ENCODE measurements at places on chromosomes 2 and 18.

GRCh38 chr2:84223191-84223590 is 235.9 kb downstream of the SUCLG1 start:
- no peak for DNase-seq

DNA sequence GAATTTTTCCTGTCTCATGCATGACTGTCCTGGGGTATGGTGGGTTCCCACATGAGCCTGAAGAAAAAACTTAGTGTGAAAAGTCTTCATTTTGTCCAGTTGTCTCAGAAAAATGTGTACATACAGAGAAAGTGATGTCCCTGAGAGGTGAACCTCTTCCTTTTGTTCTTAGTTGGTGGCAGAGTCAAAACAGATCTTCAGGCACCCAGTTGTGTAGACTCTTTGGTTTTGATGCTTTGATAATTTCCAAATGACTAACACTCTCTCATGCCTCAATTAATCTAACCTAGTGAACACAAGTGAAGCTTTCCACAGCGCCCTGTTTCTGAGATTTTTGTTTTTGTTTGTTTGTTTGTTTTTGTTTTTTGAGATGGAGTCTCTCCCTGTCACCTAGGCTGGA is 273.5 kb downstream of the PIK3C3 start:
- DNase-seq = no peak

- DNase-seq = no peak
These were observed 736.6 kb upstream of the HS6ST1 start for GRCh38 chr2:129055242-129055641.

DNA sequence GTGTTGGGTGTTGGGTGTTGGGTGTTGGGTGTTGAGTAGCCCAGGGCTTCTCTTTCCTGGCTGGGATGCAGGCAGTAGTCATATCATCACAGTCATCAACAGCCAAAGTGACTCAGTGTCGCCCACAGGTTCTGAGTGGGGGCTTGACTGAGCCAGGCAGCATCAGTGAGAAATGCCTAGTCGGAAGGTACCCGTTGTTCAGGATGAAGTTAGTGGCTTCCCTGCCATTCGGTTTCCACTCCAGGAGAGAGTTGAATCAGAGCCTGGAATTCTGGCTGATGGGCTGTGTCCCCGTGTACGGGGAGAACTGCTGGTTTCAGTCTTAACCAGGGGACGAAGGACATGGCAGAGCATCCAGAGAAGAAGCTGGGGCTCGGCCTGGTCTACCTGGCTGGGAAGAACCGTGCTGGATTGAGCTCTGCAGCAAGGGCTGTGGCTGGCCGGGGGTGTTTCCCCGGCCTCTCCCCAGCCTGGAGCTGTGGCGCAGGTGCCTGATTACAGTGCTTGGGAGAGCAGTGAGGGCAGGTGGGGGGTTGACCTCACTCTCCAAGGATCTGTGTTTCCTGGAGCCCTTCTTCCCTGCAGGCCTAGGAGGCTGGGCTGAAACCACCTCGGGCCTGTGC is 49.4 kb downstream of the AGAP1 start:
- no peak for DNase-seq

DNA sequence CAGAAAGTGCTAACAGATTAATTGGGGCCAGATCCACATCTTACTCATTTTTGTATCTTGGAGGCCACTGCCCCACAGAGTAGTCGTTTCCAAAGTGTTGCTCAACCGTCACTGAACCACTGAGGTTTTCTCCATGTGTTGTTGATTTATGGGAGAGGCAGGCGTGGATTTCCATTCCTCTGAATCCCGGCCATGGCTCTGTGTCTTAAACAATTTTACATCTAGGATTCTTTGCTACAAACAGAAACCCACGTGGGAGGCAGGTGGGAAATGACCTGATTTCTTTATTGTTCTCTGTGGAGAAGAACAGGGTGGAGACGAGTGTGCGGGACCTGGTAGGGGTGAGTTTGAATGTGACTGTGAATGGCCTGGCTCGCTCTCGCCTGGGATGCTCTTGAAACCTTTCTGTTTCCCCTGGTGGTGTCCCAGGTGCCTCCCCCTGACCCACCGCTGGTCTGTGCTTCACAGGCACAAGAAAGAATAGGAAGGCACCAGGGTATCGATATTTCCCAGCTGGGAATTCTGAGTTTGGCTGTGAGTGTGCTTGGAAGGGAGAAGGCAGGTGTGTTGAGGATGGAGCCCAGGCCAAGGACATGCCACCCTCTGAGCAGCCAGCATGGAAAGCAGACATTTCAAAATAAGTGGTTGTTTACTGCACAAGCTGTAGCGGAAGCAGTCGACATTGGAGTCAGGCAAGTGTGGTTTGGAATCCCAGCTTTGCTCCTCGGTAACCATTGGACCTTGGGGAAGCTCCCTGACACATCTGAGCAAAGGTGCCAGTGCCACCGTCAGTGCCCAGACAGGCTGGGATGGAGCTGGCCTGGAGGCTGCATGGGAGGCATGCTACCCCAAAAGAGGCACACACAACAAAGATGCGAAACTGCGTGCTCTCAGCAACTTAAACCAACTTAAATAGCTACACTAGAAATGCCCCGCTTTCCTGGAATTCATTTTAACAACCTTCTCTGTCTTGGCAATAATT is 50.0 kb downstream of the LPIN1 start:
- DNase-seq = no peak

GRCh38 chr2:186588940-186589611 is 780 bp upstream of the ITGAV start:
- no peak for DNase-seq

- DNase-seq = no peak
These were observed 17.2 kb downstream of the LNPK start for GRCh38 chr2:175984846-175985245.

DNA sequence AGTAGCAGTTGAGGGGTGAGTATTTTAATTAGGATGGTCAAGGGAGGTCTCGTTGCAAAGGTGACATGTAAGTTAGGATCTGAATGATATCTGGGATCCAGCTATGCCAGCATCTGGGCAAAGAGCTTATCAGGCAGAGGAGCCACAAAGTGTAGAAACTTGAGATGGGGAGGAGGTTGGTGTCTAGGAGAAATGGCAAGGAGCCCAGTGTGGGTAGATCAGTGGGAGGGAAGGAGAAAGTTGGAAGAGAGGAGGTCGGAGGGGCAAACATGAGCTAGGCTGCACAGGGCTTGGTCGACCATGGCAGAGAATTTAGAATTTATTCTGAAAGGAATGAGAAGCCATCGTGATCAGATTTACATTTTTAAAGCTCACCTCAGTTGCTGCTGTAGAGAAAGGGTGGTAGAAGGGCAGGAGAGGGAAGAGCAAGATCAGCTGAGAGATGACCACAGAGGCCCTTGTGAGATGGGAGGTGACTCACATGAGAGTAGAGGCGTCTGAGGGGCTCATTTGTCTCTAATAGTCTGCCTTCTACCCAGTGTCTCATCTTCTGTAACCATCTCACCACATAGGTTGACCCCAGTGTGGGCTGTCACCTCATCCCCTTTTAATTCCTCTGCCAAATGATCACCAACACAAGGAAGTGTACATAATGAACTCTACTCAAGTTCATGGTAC is 170.0 kb downstream of the ETAA1 start:
- no peak for DNase-seq

DNA sequence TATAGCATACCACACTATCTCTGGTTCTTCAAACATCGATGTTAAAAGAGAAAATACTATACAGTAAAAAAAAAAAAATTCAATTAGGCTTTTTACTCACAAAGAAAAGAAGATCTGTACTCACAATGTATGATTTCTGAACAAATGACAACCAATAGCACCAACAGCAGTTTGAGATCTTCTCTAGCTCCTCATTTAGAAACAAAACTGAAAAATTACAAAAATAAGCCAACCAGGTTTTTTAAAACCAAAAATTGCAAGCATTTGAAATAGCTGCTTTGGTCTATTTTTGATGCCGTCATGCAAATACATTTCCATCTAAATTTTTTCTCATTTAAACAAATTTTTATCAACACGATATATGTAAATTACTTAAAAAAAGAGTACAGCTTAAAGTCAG is 34.3 kb upstream of the RALBP1 start:
- no peak for DNase-seq

GRCh38 chr2:177666408-177666807 is 273.8 kb downstream of the AGPS start:
- no peak for DNase-seq

- DNase-seq = no peak
These were observed 24.0 kb upstream of the LPIN1 start for GRCh38 chr2:11722292-11723060.

- no peak for DNase-seq
These were observed 80.3 kb upstream of the FZD7 start for GRCh38 chr2:201953396-201953795.

GRCh38 chr2:78115291-78115690 is 593.1 kb upstream of the LRRTM4 start:
- DNase-seq = no peak

GRCh38 chr2:147989809-147990403 is 30.6 kb downstream of the ORC4 start:
- peak; percentile 3 for DNase-seq

DNA sequence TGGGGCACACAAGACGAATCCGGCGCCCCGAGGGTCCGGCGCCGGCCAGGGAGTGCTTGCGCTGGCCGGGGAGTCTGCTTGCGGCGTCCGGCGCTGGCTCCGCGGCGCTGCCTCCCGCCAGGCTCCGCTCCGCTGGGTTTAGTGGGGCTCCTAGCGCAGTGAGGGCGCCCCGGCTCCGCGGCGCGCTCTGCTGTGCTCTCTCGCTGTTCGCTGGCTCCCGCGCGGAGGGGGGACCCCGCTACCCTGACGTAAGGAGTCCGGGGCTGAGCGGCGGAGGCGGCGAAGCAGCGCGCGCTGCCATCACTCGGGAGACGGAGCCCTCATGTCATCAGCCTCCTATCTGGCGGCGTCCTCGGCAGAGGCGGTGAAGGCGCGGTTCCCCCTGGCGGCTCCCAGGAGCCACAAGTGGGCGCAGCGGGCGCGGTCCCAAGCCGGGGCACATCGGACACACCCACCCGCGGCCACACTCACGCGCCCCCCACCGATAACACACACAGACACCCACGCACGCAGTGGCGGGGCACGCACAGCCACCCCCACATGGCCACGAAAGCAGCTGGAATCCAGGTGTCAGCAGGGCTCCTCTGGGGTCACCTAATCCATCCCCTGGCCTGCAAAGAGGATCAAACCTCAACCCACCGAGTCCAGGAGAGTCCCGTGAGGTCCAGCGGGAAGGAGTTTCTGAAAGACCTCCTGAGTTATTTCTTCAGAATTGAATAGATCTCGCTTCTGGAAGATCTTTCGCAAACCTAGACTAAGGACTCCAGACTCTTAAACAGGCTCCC is at the start of gene C1QL2:
TSS of gene C1QL2 (minus strand) at position 189 of the 785 bp plus-strand sequence. CDS start 482 bp downstream, outside the sequence.
- DNase-seq = no peak

- no peak for DNase-seq
These were observed 1601.2 kb upstream of the CELF4 start for GRCh38 chr18:39166776-39167175.

GRCh38 chr18:10020171-10020570 is 106.4 kb downstream of the VAPA start:
- DNase-seq = peak; percentile 77

DNA sequence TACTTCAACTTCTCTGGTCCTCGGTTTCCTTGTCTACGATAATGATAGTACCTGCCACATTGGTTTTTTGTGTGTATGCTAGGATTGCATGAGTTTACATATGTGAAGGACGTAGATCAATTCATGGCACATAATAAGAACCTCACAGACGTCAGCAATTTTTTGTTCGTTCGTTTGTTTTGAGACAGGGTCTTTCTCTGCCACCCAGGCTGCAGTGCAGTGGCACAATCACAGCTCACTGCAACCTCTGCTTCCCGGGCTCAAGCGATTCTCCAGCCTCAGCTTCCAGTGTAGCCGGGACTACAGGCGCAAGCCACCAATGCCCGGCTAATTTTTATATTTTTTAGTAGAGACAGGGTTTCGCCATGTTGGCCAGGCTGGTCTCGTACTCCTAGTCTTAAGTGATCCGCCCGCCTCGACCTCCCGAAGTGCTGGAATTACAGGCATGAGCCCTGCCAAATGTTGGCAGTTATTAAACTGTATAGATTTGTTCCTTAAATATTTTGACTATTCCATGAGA is 756 bp upstream of the SLC35F5 start:
- DNase-seq = no peak

- DNase-seq = peak; percentile 23
These were observed at the start of gene TUBB6 for GRCh38 chr18:12307701-12308385. TSS of gene TUBB6 (plus strand) at chr18:12308241. CDS start at chr18:12308293, 52 bp downstream.

GRCh38 chr2:142290931-142291330 is 160.1 kb upstream of the LRP1B start:
- no peak for DNase-seq

- DNase-seq = no peak
These were observed 114.8 kb downstream of the GAREM1 start for GRCh38 chr18:32355896-32356295.

GRCh38 chr2:138502255-138503086 is 901 bp downstream of the SPOPL start:
- no peak for DNase-seq

DNA sequence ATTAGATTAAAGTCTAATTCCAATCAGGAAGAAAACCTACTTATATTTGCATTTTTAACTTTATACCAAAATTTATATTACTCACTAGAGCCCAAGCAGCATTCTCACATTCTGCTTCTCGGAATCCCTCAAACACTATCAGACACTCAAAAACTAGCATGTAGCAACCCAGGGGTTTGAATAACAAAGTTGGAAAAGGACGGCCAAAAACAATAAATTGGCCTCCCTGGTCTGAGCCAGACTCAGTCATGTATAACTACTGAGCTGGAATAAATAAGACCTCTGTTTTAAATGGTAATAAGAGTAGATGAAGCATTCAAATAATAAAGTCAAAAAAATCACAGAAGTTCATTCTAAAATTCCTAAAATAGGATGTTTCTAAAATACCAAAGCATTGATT is 290.9 kb downstream of the IRS1 start:
- DNase-seq = no peak

DNA sequence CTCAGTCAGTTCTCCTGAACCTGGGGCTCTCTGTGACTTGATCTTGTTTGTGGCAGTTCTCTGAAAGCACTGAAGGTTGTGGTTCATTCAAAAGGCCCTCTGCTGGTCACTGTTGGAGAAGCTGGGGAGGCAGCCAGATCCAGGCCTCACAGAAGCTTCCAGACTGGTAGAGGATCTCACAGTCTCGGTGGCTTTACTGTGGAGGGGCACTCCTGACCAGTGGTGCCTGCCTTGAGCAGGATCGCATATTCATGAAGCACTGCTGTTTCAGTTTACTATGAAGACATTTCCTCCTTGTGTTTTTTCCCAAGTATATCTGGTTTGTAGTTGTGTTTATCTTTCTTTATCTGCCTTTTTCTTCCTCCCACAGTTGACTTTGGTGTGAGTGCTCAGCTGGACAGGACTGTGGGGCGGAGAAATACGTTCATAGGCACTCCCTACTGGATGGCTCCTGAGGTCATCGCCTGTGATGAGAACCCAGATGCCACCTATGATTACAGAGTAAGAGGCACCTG is 133.9 kb downstream of the MAP4K4 start:
- peak; percentile 53 for DNase-seq

GRCh38 chr2:98504381-98505109 is 59.9 kb downstream of the INPP4A start:
- peak; percentile 44 for DNase-seq

All from CD14-positive monocyte (primary cell).